ENCODE measurements at places on chromosomes 11 and 22.

DNA sequence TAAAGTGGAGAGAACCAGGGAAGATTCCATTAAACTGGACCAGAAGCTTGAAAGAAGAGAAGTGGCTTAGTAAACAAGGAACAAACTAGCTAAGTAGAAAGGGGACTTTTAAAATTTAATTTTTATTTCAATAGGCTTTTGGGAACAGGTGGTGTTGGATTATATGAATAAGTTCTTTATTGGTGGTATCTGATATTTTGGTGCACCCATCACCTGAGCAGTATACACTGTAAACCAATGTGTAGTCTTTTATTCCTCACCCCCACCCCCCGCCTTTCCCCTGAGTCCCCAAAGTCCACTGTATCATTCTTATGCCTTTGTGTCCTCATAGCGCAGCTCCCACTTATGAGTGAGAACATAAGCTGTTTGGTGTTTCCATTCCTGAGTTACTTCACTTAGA, 7.4 kb downstream of the ACAT1 start:
- no peak for DNase-seq

DNA sequence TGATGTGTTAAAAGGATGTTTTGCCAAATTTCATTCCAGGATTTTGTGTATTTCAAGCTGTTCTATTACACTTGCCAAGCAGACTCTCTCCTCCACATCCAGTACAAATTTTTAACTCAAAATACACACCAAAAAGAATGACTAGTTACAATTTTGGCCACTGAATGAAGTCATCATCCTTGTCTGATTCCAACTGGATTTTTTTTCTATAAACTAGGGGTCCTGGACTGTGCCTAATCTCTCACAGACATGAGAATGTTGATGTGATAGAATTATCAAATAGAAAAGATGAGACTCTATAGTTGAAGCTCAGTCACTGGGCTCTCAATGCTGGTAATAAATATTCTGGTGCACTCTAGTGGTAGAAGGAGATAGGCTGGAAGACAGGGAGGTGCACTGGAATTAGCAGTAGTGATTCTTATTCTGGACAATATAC, 85.8 kb downstream of the FANCF start:
- peak; percentile 84 for DNase-seq

DNA sequence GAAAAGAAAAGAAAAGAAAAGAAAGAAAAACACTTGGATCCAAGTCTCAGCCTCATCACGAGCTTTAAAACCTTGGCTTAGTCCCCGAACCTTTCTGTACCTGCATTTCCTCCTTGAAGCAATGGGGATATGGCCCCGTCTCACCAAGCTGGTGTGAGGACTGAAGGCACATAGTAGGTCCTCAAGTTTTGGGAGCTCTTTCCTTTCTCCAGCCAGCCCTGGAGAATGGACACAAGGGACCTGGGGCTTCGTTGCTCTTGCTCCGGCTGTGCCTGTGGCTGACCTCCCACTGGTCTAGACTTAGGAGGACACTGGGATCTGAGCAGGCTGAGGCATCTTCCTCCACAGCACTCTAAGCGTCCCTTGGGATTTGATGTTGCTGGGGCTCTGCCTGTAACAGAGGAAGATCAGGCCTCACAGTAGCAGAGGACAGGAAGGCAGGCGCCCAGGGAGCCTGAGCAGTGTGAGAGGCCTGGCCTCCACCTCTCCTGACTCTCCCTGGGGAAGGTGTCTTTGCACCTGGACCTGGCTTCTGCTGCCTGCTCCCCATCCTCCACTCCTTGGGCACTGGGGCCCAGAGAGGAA, 32.8 kb downstream of the KCNC1 start:
- no peak for DNase-seq

DNA sequence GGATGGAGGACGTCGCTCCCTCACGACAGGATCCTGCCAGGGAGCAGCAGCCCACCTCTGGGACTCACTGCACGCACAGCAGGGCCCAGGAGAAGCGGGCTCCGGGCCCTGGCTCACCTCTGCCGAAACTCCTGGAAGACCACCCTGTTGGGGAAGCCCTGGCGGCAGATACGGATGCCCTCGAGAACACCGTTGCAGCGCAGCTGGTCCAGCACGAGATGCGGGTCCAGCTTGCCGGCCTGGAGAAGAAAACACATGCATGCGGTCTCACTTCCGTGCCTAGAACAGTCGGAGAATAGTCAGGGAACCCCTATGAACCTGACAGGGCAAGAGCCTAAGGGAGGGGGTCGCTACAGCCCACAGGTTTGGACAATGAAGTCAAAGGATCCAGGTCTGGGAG, 52.9 kb downstream of the APOL1 start:
- DNase-seq: no peak

DNA sequence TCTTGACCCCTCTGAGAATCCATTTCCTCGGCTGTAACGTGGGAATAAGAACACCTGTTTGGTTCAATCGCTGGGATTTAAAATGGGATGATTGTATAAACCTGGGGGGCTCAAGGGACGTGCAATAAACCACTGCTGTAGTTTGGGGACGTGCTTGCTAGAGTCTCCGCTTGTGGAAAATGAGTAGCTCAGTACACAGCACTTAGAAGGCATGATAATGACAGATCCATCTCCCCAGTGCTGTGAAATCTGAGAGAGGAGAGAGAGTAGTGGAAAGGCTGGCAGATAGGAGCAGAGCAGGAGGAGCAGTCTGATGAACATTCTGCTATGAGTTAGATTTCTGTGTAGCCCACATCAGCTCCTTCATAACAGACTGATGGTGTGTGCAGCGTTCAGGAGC, 256.5 kb downstream of the MN1 start:
- DNase-seq: no peak

DNA sequence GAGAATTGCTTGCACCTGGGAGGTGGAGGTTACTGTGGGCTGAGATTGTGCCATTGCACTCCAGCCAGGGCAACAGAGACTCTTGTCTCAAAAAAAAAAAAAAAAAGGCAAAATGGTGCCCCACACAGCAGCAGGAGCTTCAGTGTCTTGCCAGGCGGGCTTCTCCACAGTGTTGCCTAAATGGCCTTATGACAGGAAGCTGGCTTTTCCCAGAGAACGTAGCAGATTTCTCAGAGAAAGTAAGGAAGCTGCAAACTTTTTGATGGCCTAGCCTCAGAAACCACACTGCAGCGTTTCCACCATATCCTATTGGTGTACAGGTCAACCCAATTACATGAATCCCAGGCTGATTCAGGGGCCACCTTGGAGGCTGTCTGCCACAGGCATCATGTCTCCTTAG, 12.7 kb upstream of the SPDYC start:
- no peak for DNase-seq

GRCh38 chr11:74570266-74571061, 21.9 kb upstream of the POLD3 start:
- DNase-seq: peak; percentile 50

GRCh38 chr11:12581923-12582322, 92.3 kb upstream of the TEAD1 start:
- no peak for DNase-seq

Measured in NCI-H1694 treated with DMSO at 0.1 percent for 48 hours (cell line).